ENCODE measurements at places on chromosomes 11 and 22.

GRCh38 chr22:47515384-47516125 lies 753.1 kb downstream of the TBC1D22A start:
- no peak for DNase-seq

- no peak for DNase-seq
These were observed 54.0 kb downstream of the SLC36A4 start for GRCh38 chr11:93143800-93144199.

GRCh38 chr11:11752679-11753078 lies 89.1 kb upstream of the USP47 start:
- no peak for DNase-seq

DNA sequence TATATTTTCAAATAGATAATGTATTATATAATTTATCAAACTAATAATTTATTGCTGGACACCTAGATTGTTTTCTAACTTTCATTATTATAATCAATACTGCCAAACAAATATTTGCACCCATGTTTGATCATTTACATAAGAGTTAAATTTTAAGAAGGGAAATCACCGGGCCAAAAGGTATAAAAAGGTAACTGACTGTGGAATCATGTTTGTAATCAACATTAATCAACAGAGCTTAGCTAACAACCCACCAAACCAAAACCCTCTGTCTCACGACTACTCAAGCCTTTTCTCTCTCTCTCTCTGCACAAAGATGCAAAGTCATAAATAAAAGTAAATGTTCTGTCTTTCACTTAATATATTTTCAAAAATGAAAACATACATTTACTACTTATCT lies 14.8 kb downstream of the LPXN start:
- no peak for DNase-seq

DNA sequence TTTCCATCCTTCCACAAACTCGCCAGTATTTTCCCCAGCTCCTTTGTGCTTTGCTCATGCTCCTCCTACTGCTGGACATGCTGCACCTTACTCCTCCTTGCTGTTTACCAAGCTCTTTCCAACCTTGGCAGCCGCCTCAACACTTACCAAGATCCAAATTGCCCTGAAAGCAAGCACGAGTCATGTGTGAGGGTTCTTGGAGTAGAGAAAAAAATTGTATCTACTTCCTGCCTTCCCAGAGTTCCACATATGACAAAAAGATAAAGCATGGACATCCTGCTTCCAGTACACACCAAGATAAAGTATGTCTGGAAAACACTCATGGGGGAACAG lies 767.5 kb downstream of the NTM start:
- no peak for DNase-seq

DNA sequence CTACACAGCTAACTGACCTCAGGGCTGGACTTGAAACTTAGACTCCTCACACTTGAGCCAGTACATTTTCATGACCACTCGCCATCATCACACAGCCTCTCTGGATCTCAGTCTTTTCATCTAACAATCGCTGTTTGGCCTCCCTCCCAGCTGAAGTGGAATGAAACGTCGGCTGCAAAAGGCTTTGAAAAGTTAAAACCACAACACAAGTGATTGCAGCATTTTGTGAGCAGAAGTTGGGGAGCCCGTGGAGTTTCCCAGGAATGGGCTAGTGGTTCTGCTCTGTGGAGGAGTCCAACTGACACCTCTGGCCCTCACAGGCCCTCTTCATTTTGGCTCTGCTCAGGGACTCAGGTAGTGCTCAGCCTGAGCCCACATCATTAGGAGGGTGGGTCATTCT lies 35.9 kb upstream of the TRIM29 start:
- DNase-seq: no peak

DNA sequence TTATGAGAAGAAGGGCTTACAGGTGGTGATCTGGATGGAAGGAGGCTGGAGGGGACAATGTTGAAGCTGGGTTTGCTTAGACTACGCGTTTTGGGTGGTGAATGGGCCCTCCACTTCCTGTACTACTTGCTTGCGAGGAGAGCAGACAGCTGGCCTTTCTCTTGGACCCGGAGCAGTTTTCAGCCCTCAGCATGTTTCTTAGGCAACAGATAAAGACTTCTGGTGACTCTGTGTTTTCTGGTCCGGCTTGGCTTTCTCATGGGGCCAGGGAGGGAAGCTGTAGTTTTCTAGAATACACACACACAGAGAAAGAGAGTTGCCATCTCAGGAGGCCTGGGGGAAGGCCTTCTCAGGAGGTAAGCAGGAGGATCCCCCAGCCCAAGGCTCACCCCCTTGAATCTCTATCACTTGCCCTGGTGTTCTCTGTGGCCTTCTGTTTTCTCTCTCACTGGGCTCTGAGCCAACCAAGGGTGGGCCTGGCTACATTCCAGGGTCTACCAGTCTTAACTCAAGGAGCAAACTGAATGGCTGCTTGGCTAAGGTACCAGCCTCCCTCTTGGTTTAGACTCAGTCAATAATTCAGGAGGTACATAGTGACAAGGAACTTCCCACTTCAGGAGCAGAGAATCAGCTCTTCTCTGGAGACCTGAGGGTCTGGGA lies 2.4 kb downstream of the CCS start:
- no peak for DNase-seq

DNA sequence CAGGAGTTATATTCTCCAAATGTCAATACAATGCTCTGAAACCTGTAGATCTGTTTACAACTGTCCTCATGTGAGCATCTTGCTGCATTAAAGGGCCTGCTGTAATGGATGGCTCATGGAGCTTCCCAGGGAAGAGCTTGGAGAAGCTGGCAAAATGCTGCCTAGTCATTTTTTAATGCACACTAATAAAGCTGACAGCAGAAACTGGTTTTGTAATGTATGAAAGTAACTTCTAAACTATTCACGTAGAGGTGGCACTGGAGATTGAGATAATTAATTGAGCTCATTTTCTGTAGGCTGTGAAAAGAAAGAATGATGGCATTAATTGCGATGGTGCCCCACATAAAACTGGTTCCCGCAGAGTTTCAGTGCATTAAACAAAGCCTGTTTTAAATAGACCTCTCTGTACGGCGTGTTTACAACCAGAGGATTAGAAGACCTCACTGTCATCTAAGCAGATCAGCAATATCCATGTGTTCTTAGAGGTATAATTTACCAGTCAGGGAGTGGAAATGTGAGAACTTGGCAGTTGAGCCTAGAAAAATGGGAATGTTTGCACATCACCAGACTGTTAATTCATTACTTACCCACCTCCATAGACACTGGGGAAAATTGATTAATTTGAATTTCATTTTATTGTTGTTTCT lies 16.0 kb downstream of the POLA2 start:
- DNase-seq: no peak

GRCh38 chr11:71384561-71384960 lies 63.6 kb downstream of the DHCR7 start:
- DNase-seq: no peak

DNA sequence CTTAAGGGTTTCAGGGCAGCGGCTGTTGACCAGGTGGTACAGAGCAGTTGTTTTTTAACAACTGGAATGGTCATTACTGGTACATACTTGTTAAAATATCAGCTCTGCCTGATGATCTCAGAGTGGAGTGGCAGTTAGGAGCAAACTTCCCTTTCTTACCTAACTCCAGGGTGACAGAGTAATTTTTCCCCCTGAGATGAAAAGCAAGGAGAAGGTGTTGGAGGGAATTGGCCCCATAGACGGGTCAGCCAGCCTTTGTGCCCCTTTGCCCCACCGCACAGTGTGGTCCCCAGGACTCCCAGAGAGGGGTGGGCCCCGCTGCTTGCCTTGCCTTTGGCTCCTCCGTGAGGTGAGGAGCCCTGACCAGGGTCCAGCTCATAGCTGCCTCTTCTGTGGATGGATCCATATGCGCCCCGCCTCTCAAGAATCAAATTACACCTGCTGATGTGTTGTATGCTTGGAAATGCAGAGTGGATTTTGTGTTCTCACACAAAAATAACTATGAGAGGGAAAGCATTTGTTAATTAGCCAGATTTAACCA lies 27.0 kb upstream of the SORL1-AS1 start:
- no peak for DNase-seq

- no peak for DNase-seq
These were observed 149.7 kb downstream of the TRPC6 start for GRCh38 chr11:101434026-101434643.

DNA sequence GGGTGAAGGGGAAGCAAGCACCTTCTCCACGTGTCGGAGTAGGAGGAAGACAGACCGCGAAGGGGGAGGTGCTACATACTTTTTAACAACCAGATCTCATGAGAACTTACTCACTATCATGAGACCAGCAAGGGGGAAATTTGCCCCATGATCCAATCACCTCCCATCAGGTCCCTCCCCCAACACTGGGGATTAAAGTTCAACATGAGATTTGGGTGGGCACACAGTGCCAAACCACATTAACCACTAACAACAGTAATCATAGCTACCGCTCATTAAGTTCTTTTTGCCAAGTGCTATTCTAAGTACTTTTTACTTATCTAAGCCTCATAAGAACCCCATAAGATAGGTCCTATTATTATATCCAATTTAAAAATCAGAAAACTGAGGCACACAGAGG lies 450.5 kb upstream of the DDI1 start:
- DNase-seq: no peak

GRCh38 chr22:22446517-22446916 lies 62.0 kb downstream of the ZNF280B start:
- DNase-seq: no peak

DNA sequence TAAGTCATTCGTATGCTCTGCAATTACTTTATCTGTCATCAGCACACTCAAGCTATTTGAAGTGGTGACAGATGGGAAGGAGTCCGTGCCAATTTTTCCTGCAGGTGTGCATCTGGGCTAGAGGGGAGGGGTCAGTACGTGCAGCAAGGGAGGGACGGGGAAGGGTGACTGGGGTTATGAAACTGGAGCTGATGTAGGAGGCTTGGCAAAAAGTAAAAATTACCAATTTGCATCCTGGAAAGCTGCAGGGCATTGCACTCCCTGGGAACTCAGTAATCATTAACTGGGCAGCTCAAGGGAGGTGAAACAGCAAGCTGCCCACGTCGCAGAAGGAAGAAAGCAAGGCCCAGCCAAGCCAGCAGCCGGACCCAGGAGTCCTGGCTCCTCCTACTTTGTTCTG lies 87.1 kb upstream of the TMEM45B start:
- DNase-seq: no peak

- no peak for DNase-seq
These were observed 851.1 kb upstream of the RAG2 start for GRCh38 chr11:37449146-37449545.

GRCh38 chr22:25833091-25833490 lies 91.1 kb downstream of the MYO18B start:
- DNase-seq: no peak

DNA sequence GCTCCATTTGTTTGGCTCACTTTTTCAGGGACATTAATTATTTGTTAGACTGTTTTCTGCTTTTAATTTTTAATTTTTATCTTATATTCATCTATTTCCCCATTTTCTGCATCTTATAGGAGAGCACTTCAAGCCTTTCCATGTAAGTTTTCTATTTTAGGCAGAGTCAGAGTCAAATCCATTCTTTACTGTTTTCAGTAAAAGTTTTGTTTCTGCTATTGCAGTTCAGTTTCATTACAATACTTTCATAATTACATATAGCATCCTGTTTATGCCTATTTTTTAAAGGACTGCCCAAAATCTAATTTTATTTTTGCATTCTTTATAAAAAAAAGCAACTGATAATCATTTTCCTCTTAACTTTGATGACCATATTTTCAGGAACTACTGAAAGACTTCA lies 3.8 kb upstream of the OR10A5 start:
- DNase-seq: no peak

GRCh38 chr11:119025978-119026766 lies 4.5 kb downstream of the SLC37A4 start:
- no peak for DNase-seq

DNA sequence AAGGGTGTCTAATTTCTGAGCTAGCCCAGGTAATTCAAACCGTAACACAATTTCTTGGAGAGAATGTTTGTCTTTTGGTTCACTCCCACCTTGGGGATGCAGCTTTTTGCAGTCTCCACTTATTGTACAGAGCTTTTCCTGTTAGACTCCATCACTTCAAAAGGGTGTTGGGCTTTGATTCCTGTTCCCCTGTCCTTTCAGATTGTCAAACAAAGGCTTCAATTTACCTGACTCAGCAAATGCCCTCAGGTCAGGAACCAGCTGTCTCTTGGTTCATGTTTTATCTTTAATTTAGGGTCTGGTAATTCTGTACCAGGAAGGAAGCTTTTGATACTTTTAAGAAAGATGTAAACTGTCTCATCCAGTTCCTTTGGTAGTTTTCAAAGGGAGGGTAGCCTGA lies 880.6 kb downstream of the NTM start:
- DNase-seq: no peak

- DNase-seq: no peak
These were observed 213.2 kb upstream of the SNX19 start for GRCh38 chr11:131129474-131129873.

GRCh38 chr11:25218036-25218435 lies 721.2 kb downstream of the LUZP2 start:
- no peak for DNase-seq

- no peak for DNase-seq
These were observed 437.8 kb upstream of the CADM1 start for GRCh38 chr11:115942011-115942410.

Measured in activated naive CD8-positive, alpha-beta T cell treated with anti-CD3 and anti-CD28 coated beads for 36 hours (primary cell).